ENCODE measurements at places on chromosomes 5 and 9.

DNA sequence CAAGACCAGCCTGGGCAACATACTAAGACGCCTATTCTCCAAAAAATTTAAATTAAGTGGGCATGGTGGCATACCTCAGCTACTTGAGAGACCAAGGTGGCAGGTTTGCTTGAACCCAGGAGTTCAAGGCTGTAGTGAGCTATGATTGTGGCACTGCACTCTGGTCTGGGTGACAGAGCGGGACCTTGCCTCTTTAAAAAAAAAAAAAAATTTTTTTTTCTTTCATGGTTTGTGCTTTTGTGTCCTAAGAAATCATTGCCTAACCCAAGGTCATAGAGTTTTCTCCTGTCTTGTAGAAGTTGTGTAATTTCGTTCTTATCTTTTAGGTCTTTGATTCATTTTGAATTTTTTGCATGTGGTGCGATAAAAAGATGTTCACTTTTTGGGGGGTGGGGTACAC is 12.3 kb downstream of the GPBP1 start:
- no peak for DNase-seq

DNA sequence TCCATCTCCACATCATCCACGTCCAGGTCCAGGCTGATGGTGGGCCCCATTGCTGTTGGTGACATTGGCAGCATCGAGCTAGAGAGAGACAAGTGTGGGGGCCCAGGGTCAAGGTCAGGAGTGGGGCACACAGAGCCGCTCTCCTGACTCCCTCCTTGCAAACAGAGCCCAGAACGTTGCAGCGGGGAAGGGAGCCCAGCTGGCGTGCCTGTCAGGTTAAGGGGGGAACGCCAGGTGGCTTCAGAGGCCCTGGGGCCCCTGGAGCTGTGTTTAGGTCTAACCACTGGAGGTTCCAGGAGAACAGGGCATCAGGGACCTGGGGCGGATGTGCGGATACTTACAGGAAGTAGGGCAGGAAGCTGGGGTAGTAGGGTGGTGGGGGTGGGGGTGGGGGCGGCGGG is 7.5 kb downstream of the RNF44 start:
- DNase-seq = peak; percentile 54

DNA sequence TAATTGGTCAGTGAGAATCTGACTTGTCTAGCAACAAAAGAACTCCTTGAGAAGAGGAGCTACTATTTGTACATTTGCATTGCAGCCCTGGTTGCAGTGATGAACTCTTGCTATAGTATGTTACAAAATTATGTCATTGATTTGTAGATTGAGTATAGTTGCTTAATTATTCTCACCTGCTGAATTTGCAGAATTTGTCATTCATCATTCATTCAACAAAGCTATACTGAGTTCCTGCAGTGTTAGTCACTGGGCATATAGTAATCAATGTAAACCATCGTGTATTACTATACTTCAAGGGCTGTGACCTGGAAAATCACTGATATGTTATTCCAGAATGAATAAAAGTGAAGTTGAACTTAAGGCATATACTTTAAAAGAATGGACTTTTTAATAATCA is 50.1 kb downstream of the SLC1A3 start:
- DNase-seq = no peak

DNA sequence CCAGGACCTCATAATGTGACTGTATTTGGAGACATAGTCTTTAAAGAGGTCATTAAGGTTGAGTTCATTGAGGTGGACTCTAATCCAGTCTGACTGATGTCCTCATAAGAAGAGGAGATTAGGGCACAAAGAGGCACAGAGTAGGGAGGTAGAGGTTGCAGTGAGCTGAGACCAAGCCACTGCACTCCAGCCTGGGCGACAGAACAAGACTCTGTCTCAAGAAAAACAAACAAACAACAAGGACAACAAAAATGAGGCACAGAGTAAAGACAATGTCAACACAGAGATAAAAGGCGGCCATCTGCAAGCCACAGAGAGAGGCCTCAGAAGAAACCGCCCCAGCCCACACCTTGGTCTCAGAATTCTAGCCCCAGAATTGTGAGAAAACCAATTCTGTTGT is 17.0 kb upstream of the TDRD7 start:
- no peak for DNase-seq

- no peak for DNase-seq
Measured at GRCh38 chr5:61806491-61807020, 474.5 kb downstream of the ZSWIM6 start.

- no peak for DNase-seq
Measured at GRCh38 chr9:94887721-94888120, 161.2 kb downstream of the AOPEP start.

- DNase-seq = no peak
Measured at GRCh38 chr5:16490911-16491310, 25.3 kb upstream of the ZNF622 start.

- DNase-seq = no peak
Measured at GRCh38 chr9:1198085-1198484, 147.9 kb downstream of the DMRT2 start.

GRCh38 chr9:129414377-129414992 is 206.4 kb downstream of the C9orf50 start:
- DNase-seq = peak; percentile 20

DNA sequence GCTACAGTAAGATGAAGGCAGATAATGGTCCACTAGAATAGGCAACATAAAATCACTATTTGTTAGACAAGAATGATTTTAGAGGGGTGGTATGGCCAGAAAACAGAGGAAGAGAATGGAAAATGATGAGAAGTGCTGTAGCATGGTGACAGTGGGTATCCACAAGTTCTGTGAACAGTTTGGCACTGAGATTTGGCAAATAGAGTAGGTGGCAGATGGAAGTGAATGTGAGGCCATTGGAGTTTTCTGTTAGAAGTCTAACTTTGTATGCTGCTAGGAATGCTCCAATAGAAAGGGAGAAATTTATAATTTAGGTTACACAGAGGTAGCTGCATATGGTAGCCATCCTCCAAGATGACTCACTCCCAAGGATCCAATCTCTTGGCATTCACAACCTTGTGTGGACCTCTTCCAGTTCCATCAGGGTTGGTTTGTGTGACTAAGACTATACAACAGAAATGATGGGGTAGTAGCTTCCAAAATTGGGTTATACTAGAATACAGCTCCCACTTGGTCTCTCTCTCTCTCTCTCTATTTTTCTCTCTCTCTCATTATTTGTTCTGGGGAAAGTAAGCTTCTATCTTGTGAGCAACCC is 646.9 kb upstream of the ZNF608 start:
- DNase-seq = no peak

GRCh38 chr5:50856401-50857119 is 190.1 kb downstream of the PARP8 start:
- DNase-seq = no peak

- DNase-seq = no peak
Measured at GRCh38 chr5:174418809-174419539, 305.4 kb upstream of the MSX2 start.

DNA sequence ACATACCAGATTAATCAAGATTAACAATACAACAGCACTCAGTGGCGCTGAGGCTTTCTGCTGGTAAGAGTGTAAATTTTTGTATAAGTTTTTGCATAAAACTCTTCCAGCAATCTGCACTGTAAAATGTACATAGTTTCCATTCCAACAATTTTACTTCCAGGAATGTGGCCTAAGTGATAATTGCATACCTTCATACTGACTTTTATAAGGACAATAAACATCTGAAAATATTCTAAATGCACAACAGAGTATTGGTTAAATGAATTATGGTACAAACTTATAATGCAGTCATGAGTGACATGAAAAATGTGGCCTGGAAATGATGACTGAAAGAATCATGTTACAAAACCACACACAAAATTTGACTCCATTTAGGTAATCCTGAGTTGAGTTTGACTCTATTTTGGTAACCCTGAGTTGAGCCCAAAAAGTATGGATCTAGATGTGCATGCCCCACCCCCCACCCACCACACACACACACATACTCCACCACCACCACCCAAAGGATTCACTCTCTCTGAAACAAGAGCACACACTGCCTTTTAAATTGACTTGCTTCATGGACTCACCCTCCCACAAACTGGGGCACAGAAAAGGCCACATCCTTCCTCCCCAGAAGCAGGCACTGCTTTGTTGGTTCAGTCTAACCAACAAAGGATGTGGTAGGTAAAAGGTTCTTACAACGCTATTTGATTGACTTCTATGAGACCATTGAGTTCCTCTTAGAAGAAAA is 137.6 kb downstream of the SUSD1 start:
- peak; percentile 82 for DNase-seq

DNA sequence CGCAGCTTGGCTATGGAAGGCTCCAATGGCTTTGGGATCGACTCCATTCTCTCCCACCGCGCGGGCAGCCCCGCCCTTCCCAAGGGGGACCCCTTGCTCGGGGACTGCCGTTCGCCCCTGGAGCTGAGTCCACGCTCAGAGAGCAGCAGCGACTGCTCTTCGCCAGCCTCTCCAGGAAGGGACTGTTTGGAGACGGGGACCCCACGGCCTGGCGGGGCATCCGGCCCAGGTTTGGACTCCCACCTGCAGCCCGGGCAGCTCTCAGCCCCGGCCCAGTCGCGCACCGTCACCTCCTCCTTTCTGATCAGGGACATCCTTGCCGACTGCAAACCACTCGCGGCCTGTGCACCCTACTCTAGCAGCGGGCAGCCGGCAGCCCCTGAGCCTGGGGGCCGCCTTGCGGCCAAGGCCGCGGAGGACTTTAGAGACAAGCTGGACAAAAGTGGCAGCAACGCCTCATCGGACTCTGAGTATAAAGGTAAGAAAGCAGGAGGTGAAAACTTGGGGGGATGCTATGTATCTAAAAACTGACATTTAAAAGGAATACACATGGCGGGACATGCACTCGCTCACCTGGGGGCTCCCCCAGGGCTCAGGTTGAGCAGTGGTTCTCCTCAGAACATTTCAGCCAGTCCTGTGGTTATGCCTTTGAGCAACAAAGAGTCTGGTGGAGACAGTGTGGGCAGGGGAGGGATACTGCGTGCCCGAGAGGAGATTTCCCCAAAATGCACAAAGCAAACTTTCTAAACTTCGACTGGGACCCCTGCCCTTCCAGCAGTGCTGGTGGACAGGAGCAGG is 579 bp downstream of the BARHL1 start:
- no peak for DNase-seq

- no peak for DNase-seq
Measured at GRCh38 chr5:115815006-115815692, 1.3 kb downstream of the CDO1 start.

- no peak for DNase-seq
Measured at GRCh38 chr9:23683611-23684061, 142.4 kb downstream of the ELAVL2 start.

- no peak for DNase-seq
Measured at GRCh38 chr9:121340676-121341392, 29.2 kb downstream of the STOM start.

- no peak for DNase-seq
Measured at GRCh38 chr5:86865256-86865785, 247.6 kb downstream of the COX7C start.

GRCh38 chr9:4096121-4096520 is 203.7 kb downstream of the GLIS3 start:
- no peak for DNase-seq

DNA sequence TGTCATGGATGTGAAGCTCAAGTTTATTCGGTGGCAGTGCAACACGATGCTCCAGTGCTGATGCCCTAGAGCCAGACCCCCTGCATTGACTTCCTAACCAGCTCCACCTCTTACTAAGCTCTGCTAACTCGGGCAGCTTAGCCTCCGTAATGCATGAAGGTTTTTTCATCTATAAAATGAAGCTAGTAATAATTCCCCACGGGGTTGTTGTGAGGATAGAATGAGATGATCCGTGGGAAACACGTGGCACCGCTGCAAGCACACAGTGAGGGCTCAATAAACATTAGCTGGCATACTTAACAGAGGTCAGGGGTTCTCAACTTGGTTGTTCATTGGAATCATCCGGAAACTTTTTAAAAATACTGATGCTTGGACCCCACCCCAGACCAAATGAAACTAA is 6.8 kb downstream of the ENC1 start:
- DNase-seq = no peak

GRCh38 chr9:73805853-73806458 is 654.3 kb downstream of the ANXA1 start:
- no peak for DNase-seq

GRCh38 chr9:36484124-36484523 is 84.1 kb upstream of the RNF38 start:
- no peak for DNase-seq

GRCh38 chr5:72256536-72256935 is 63.5 kb downstream of the MRPS27 start:
- no peak for DNase-seq

- DNase-seq = no peak
Measured at GRCh38 chr5:137155261-137156000, 343.7 kb downstream of the SPOCK1 start.

DNA sequence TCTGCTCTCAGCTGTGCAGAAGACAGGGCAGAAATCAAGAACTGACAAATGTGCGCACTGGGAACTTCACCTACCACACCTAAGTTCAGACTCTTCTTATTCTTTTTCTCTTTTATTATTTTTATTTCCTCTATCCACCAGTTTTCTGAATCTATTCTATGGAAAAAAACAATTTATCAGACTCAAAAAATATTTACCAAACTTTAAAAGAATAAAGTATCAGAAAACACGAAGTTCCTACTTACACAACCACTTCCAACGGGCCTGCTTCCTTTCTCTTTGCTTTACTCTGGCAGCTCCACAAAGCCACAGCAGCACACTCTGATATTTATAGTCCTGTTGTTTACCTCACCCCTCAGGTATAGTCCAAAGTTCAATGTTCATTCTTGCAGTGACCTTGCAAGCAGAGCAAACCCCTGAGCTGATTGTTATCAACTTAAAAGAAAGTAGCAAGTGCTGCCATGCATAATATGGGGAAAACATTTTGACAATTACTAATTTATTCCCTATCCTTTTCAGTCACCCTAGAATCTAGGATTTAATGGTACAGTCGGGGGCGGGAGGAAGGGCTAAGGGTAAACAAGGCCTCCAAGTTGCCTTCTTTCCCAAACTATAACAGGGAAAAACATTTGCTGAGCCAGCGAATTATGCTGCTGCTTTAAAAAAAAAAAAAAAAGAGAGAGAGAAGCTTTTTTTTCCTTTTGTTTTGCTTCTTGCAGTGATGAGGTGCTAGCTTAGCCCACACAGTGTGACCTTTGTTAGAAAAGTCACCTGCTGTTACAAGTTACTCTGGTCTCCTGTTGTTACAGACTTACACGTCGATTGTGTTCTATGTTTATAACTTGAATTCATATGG is at the start of gene SELENOP:
TSS of gene SELENOP (minus strand) at position 302 of the 856 bp plus-strand sequence. CDS start 3,539 bp downstream, outside the sequence.
- no peak for DNase-seq

- no peak for DNase-seq
Measured at GRCh38 chr9:78552802-78553201, 255.9 kb downstream of the PSAT1 start.

- DNase-seq = no peak
Measured at GRCh38 chr9:123348317-123348992, 7.5 kb upstream of the CRB2 start.

- DNase-seq = no peak
Measured at GRCh38 chr5:139952574-139952973, 90.5 kb downstream of the NRG2 start.

- DNase-seq = no peak
Measured at GRCh38 chr5:115963566-115963965, 1.3 kb downstream of the LVRN start.

GRCh38 chr9:135908093-135908753 is 877 bp upstream of the CAMSAP1 start:
- no peak for DNase-seq

DNA sequence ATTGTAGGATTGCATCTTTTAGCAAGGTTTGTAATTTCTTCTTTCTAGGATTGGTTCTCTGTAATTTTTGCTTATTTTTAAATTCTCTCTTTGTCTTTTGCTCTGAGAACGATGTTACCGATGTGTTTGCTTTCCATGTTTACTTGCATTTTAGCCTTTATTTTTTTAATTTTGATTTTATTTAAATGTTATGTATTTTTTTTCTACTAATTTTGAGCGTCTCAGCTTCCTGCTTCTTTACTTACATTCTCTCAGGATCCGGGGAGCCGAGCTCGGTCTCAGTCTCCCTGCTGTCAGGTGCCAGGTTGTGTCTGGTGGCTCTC is 20.9 kb downstream of the ANXA2R start:
- no peak for DNase-seq
